AG04449 (cell line): ENCODE measurements at places on chromosomes 5 and 9.
A peak's percentile ranks its signal among the peaks of the same experiment; 100 is the strongest.

DNA sequence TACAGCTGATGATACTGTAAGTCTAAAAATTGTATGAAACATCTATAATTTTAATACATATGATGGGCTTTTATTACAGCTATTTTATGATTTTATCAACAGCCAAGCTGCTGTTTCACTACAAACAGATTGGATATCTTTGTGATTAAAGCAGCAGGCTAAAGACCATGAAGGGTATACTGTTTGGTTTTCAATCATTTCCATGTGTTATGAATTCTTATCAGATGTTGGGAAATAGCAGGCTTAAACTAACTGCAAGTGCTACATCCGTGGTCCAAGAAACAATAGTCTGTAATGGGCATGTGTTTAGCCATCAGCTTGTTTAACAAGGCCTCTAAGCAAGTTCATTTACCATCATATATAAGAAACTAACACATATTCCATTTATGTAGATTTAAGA, 107.5 kb downstream of the CWC27 start:
- no peak for DNase-seq

DNA sequence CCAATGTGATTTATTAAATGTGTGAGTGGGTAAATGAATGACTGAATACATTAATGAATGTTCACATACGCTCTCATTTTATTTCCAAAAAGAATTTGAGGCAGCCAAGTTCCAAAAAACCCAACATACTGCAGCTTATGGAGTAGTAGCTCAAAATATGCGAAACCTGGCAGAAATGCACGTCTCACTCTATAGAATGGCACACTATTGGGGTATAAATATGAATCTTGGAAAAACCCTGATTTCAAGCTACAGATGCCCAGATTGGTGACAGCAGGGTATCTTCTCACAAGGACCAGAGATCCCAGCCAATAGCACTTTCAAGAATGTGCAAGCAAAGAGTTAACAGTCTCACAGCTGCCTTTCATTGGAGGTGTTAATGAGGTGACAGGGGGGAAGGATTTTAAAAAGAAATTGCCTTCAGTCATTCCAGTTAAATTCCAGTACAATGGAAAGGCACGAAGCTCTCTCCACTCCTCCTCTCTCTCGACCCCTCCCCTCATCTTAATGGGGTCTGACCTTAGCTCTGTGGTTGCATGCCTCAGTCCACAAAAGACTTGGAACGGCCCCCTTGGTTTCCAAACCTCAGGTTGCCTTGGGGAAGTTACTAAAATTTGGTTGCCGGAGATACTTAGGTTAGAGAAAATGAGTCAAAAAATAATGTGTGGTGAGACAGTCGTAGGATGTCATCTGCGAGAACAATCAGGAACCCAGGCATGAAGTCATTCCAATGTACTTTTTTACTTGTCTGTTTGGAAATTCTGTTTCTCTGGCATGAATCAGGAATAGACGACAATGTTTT, 307.4 kb downstream of the NFIB start:
- no peak for DNase-seq

DNA sequence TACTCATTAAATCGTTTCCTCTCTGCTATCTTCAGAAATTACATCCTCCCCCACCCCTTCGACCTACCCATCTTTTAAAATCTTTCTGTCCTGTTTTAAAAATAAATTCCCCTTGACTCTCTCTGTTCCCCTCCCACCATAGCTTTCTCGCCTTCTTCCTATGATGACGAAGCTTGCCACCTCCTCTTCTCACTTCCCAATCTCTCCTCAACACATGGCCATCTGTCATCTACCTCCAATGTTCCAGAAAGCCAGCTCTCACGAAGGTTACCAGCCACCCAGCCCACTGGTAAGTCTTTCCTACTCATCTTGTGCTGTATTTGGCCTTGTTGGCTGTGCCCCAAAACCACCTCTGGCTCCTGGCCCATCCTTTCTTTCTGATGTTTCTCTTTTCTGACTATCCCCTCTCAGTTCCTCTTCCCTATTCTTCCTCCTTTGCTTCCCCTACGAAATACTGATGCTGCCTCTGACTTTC, 346.3 kb downstream of the ENC1 start:
- no peak for DNase-seq

- DNase-seq, result no peak
Measured at GRCh38 chr9:98406469-98406868, 151.0 kb upstream of the TBC1D2 start.

DNA sequence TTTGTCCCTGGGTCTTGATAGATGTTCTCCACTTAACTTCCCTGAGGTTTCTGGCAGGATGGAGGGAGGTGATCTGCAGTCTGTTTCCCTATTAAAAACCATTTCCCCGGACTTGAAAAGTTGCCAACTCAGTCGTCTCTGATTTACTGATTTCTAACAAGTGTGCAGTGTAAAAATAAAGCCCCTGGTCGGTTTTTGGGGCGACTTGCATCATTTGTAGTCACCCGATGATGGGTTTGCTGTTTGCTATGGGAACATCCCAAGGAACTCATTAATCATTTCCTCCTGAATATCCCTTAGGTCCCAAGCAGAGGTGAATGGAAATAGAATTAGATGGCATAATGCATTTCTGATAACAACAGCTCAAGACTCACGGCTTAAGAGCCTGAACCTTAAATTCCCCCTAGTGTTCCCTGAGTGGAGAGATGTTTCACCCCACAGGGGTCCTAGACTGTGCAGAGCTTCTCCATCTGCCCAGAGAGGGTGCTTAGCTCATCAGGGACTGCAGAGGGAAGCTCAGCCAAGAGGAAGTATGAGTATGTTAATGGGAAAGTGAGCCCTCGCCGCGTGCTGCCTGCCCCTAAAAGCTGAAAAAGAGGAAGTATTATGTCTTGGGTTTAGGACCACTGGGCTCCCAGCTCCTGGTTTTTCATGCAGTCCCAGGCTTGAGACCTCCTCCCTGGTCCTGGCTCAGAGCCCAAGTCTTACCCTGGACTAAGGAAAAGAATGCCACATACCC, 115.1 kb upstream of the DAP start:
- DNase-seq, result no peak

DNA sequence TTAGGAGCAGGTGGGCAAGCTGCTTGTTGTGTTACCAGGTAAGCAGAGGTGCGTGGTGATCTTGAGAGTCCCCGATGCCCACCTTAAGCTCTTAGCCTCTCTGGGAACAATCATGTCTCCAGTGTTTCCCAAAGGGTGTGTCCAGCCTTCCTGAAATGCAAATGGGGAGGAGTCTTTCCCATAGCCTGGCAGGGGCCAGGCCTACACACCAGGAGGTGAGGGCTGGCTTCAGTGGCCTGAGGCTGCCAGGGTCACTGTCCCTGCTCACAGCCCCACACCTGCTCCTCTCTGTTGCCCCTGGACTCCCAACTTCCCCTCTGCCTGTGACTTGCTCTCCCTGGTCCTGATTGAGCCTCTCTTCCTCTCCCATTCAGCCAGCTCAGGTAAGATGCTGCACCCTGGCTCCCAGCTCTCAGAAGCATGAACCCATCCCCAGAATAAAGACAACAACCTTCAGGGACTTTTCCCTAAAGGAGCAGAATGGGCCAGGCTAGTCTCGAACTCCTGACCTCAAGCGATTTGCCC, 65.7 kb upstream of the PHYKPL start:
- no peak for DNase-seq

DNA sequence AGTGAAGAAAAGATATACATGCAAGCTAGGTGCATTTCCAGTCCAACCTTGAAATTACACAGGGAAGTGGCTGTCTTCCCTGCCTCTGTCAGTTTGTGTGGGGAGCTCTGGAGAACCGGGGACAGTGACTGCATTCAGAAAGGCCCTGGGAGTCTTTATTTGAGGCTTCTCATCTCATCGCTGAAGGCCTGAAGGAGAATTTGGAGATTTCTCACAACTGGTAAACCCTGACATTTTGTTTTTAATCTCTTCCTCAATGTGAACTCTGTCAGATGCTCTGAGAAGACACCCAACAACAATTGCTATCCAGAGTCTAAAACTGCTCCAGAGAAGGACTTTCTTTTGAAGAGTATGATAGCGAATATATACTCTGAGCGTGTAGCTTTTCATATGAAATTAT, 33.0 kb downstream of the MACIR start:
- DNase-seq, result no peak

- DNase-seq, result no peak
Measured at GRCh38 chr9:126743041-126743440, 61.8 kb upstream of the ZBTB43 start.

DNA sequence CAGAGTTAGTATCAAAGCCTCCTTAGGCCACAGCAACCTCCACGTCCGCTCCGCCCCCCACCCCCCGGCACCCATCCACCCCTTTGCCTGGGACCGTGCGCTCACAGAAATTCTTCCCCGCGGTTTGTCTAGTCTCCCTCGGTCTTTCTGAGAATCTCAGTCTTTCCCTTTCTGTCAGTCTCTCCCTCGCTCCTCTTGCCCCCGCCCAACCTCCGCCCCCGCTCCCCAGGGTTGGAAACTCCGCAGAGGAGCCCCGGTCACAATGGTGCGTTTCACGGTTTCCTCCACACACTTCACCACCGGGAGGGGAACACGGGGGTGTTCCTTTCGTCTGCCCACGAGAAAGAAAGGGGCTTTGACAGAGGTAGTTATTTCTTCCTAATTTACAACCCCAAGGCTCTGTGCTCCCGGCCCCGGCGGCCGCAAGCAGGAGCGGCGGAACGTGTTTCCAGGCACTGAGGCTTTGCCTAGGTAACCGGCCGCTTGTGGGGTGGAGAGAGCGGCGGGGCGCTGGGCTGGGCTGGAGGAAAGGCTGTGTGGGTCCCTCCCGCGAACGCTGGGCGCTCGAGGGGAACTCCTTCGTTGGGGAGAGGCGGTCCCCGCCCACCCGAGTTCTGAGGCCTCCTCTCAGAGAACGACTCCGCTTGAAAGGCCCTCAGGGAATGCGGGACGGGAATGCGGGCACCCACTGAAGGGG, 2.1 kb downstream of the NR4A3 start:
- no peak for DNase-seq

DNA sequence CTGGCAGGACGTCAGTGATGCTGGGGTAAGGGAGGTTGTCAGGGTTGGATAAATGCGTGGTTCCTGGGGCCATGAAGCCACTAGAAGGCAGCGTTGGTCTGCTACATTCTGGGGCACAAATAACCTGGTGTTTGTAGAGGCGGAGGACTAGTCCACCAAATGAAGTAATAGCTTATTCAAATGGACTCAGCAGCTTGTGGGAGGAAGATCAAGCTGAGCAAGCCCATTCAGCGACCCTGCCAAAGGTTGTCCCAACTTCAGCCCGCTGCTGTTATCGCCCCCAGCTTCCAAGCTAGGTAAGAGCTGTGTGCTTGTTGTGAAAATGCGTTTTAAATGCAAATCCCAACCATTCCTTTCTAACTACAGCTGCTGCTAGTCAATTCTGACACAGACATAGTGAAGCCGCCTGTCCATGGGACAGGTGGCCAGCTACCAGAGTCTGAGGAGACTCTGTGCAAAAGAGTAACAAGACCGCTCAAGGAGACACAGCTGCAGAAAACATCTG, 7.6 kb upstream of the FAM240B start:
- DNase-seq, result no peak

- DNase-seq, result peak; percentile 79
Measured at GRCh38 chr5:168076561-168076991, 214.9 kb upstream of the WWC1 start.

- DNase-seq, result peak; percentile 58
Measured at GRCh38 chr5:179731791-179732411, 721 bp upstream of the MAML1 start.

- DNase-seq, result no peak
Measured at GRCh38 chr5:127585661-127586060, 63.2 kb upstream of the CTXN3 start.

DNA sequence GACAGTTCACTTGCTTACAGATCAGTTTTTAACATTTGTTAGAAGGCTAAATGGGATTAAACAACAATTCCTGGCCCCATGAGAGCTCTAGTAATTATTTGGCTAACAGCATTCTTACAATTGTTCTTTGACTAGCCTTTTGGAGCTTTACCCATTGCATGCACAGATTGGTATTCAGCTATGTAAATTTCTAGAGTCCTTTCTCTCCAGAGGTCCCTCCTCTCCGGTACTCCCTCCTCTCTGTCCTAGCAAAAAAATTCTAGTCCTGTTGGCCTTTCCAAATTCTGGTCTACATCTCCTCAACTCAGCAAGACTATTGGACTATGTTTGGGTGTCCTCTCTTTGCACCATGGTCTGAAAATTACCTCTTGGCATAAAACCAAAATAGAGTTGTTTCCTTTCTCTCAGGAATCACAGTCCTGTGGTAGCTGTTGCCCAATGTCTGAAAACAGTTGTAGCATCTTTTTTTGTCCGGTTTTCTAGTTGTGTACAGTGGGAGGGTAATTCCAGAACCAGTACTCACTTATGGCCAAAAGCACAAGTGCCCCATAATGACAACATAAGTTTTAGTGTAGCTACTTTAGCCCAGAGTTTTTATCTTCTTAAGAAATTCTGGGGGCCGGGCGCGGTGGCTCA, 18.1 kb downstream of the SAR1B start:
- DNase-seq, result no peak

- peak; percentile 7 for DNase-seq
Measured at GRCh38 chr5:111668477-111669414, 88.2 kb downstream of the NREP start.

DNA sequence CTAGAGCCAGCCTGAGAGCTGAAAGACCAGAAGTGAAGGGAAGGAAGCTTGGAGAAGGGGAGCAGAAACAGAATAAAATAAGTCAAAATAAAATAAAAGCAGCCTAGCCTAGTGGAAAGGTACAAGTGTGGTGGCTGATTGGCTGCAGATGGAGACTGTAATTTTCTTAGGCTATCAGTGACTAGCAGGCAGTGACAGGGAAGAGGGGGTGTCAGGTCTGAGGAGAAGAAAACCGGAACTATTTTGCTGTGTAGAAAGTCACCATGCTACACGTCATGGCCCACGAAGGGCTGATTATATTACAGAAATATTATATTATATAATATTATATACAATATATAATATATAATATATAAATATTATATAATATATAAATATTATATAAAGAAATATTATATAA, 98.1 kb upstream of the TAF11L2 start:
- DNase-seq, result no peak

DNA sequence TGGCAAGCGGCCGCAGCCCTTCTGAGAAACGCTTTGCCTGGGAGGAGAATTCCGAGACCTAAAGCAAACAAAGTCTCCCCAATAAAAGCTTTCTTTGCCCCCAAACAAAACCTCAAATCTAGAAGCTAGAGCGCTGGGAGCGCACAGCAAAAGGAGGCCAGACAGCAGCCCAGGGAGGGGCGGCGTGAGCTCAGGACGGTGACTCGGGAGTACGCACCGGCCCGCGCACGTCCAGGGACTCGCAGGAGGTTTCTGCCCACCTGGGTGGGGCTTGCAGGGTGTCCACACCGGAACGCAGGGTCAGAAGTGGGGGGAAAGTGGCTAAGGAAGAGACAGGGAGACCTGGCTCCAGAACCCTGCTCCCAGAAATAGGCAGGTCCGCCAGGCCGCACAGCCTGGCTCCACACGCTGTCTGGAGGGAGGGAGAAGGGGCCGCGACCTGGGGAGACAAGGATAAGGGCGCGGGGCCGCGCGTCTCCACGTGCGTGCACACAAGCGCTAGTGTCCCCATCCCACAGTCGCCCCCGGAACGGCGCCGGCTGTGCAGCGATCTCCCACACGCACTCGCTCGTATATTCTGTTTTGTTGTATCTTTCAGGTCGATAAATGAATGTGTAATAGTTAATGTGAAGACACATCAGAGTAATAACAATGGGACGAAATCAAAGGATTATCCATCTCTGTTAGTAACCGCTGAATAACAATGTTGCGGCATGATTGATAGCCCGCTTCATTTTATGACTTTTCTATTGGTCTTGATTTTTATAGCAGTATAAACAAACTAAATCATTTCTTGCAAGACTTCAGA, 2.3 kb upstream of the OTP start:
- DNase-seq, result no peak
